Astrocyte of the hippocampus (primary cell): ENCODE measurements at places on chromosomes 11 and 22.

- no peak for DNase-seq
Observed at GRCh38 chr22:25930788-25931310, 188.9 kb downstream of the MYO18B start.

DNA sequence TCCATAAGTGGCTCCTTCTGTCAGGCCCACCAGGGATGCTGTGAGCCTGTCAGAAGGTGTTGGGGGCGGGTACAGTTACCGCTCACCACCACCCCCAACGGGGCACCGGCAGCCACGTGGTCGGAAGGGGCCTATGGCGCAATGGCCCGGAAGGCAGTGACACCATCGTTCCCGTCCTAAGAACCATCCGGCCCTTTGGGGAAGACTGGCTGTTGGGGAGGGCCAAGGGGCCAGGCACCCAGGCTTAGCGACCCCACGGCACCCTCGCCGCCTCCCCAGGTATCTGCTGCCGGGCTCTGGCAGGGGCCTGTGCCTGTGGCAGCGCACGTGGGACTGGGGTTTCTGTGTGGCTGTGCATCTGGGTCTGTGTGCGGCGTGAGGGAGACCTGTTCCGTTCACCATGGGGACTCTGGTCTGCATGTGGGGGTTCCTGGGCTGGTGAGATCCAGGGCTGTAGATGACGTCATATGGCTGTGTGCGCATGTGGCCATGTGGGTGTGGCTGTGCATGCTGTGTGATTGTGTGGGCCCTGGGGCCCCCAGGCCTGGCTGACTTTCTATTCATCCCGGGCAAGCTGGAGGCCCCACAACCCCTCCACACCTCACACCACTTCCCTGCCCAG is 717 bp downstream of the OSM start:
- no peak for DNase-seq

DNA sequence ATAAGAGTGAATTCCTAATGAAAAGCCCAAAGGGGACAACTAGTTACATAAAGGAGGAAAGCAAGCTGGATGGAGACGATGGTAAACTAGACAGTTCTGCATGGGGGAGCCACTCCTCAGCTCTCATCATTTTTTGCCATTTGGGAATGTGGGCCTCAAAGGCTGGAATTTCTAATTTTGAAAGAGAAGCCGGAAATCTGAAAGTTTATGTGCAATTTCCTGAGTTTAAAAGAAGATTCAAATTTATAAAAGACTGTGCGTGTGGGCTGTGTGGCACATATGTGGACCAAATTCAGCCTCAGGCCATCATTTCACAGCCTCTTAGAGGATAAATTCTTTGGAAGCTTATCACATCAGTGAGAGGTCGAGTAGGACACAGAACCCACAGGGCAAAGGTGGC is 18.3 kb upstream of the CRY2 start:
- no peak for DNase-seq

- DNase-seq, result peak; percentile 23
Observed at GRCh38 chr11:33670250-33671011, 30.2 kb downstream of the C11orf91 start.

DNA sequence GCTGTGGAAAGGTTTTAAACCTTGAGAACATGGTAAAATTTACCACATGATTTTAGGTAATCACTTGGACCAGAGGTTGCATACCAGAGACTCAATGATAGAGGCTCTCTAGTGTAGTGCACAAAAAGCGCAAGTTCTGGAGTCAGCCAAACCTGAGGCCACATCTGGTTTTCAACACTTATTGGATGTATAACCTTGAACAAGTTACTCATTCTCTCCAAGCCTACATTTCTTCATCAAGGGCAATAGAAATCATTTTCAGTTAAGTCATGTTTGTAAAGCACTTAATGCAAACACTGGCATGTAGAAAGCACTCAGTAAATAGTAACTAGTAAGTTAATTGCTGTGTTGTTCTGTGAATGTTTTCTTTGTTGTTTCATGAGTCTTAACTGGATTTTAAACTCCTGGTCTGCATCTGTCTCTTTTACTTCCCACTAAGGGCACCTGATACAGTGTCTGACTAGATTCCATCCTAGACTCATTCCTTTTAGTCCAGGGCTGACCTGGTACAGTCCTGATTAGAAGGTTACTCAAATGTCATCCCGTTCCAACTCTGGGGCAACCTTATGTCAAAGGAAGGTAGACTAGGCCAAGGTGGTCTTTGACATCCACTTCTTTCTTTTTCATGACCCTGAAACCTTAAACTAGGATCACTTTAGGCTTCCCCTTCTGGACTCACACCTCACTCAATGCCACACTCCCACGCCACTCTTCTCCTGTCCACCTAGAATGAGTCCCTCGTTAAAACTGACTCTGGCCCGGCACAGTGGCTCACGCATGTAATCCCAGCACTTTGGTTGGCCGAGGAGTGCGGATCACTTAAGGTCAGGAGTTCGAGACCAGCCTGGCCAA is 34.5 kb upstream of the EED start:
- no peak for DNase-seq

- no peak for DNase-seq
Observed at GRCh38 chr22:22061085-22062077, 78.8 kb upstream of the TOP3B start.
